Skeletal muscle tissue (tissue), 5 donors: ENCODE measurements at places on chromosomes 3 and 15. TPM values are rescaled to one million over a fixed set of nuclear protein-coding genes. Genes with fewer than 3 reads are reported as not detected.

The PRTG gene
- 4.7 TPM for total RNA-seq

The GTF2E1 gene
- total RNA-seq: 22.4 TPM

The FSD2 gene
- total RNA-seq: 26.6 TPM

The KIF9 gene
- total RNA-seq: 2.1 TPM

The MYO9A gene
- 88.2 TPM for total RNA-seq

The GOLGA8S gene
- total RNA-seq: not detected

The ATP13A5 gene
- not detected for total RNA-seq

The STRC gene
- total RNA-seq: under 0.01 TPM

The MGLL gene
- total RNA-seq: 12.5 TPM

The CSNK1G1 gene
- total RNA-seq: 26.6 TPM

The GOLGA8T gene
- not detected for total RNA-seq

The HGD gene
- total RNA-seq: not detected

The CHMP2B gene
- total RNA-seq: 8.9 TPM

The GRK7 gene
- not detected for total RNA-seq

The SAMD7 gene
- not detected for total RNA-seq

The DENND6A gene
- total RNA-seq: 29.7 TPM

The MYZAP gene
- 2.6 TPM for total RNA-seq

The SYNM gene
- total RNA-seq: 53.2 TPM

The PAK6 gene
- total RNA-seq: 1.0 TPM

The NRROS gene
- total RNA-seq: 1.6 TPM

The ALCAM gene
- 7.8 TPM for total RNA-seq

The TGM4 gene
- total RNA-seq: not detected

The ZNF662 gene
- 11.0 TPM for total RNA-seq

The NRG4 gene
- total RNA-seq: not detected

The IL5RA gene
- total RNA-seq: not detected

The TM4SF4 gene
- total RNA-seq: not detected

The GATA2 gene
- 0.52 TPM for total RNA-seq

The PATL2 gene
- 2.6 TPM for total RNA-seq

The DPPA2 gene
- not detected for total RNA-seq

The ARGFX gene
- total RNA-seq: not detected

The RBMS3 gene
- 79.9 TPM for total RNA-seq

The GOLGA6L9 gene
- total RNA-seq: 4.2 TPM

The ARNT2 gene
- 2.1 TPM for total RNA-seq

The SMCO1 gene
- total RNA-seq: 3.7 TPM

The RNU5B-1 gene
- total RNA-seq: not detected

The ACTR8 gene
- total RNA-seq: 20.9 TPM

The REC114 gene
- not detected for total RNA-seq

The TRNT1 gene
- total RNA-seq: 26.6 TPM

The TEX55 gene
- total RNA-seq: not detected

The EOMES gene
- total RNA-seq: 0.52 TPM
